Dermis blood vessel endothelial cell (primary cell): ENCODE measurements at places on chromosomes 2 and 18.

DNA sequence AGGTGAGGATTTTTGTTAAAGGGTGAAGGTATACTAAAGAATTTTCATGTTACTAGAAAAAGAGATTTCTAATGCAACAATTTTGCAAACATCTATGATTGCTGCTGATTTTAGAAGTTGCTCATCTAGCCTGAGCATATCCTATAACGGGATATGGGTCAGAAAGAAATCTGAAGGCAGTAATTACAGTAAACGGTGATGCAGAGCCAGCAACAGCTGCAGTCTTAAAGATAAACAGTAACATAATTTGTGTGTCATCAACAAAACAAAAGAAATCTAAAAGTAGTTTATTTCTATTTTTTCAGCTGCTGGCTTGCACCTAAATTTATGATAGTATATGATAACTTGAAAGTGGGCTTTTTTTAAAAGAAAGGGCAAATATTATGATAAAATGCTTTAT, 215.7 kb downstream of the SLC4A10 start:
- DNase-seq: no peak

- peak; percentile 40 for DNase-seq
Observed at GRCh38 chr2:216316743-216317142, 55.5 kb downstream of the MARCHF4 start.

GRCh38 chr2:231200805-231201474, 2.5 kb downstream of the ARMC9 start:
- no peak for DNase-seq

DNA sequence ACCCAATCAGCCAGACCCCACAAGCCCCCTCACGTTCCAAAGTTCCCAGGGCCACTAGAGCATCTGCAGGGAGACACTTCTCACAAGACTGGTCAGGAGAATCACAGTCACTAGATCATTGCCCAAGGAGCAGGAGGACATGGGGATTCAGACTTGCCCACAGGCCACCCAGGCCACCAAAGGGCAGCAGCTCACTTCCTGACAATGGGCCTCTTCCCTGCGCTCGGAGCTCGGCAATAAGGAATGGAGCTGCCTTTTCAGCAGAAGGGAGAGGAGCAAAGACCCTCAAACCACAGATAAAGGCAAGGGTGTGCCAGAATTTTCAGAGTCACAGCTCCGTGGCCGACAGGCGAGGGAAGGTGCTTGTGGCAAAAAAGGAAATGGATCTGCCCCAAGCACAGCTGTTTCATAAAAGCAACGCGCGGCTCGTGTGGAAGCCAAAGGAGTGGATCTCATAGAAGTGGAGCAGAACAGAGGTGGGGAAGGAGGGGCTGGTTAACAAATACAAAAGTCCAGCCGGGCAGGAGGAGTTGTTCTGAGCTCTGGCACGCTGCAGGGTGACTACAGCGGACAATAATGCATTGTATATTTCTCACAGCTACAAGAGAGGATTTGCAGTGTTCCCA, 72.1 kb downstream of the EDAR start:
- no peak for DNase-seq

- DNase-seq: peak; percentile 86
Observed at GRCh38 chr2:30252723-30253701, 21.7 kb downstream of the LBH start.

DNA sequence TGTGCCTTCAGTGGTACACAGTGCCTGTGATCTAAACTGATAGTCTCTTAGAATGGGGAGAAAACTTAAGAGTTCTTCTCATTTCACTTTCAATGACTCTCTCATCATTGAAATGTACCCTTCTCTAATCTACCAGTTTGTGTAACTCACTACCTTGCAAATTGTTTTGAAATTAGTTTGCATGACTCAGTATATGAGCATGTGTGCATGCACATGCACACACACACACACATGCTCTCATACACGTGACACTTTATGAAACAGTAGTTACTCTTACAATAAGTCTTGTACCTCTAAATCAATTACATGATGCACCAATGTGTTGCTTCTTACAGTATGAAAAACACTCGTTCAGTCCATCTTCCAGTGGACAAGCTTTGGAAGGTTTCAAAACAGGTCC, 10.6 kb downstream of the LYPD6B start:
- DNase-seq: no peak

- no peak for DNase-seq
Observed at GRCh38 chr2:15181092-15181745, 379.9 kb downstream of the NBAS start.
